Activated CD8-positive, alpha-beta memory T cell treated with anti-CD3 and anti-CD28 coated beads for 1 hour (primary cell): ENCODE measurements at places on chromosomes 4 and X.

- DNase-seq = no peak
Observed at GRCh38 chr4:142380052-142380602, 466.0 kb downstream of the INPP4B start.

- no peak for DNase-seq
Observed at GRCh38 chr4:110815950-110816349, 193.1 kb upstream of the PITX2 start.

- no peak for DNase-seq
Observed at GRCh38 chr4:105966051-105966450, 70.8 kb downstream of the NPNT start.

DNA sequence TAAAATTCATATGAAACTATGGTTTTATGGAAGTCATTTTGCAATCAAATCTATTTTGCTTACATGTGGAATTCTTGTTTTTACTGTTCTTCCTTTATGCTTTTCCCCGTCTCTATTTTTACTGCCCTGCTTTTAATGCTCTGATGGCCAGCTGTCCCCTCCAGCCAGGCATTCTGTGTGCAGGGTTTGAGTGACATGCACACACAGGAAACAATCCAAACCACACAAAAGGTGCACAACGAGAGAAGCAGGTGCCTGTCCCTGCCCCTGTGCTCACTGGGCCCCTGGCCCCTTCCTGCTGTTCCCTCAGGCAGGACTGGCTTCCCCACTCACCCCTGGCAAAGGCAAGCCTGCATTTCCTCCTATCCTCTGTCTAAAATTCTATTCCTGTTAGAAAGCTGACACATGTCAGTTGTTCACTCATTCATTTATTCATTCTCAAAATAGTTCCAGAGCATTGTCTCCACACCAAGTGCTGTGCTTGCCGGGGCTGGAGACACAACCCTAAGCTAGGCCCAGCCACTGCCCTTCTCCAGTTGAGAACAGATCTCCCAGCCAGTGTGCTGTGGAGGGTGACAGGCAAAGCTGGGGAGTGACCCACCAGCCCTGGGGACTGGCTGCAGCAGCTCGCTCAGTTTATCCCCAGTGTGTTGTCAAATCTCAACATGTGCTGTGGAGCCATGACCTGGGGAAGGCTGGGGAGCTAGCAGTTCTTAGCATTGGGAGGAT, 346.3 kb downstream of the FBXW7 start:
- DNase-seq = no peak

- DNase-seq = no peak
Observed at GRCh38 chrX:107730991-107731766, 44.4 kb downstream of the TSC22D3 start.

DNA sequence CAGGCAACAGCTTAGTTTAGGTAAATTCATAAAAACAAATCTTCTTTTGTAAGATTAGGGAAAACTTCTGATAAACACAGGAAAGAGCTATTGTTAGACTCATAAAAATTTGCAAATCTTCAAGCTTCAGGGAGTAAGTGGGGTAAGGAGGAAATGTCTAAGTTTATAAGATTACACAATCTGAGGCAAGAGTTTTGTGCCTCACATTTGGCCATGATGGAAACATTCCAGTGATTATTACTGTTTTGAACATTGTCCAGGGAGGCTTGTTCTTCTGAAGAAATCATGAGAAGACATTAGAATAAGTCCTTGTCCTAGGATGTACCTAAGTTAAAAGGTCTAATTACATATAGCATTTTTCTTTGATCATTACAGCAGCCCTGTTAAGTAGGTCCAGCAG, 72.8 kb downstream of the MAOB start:
- no peak for DNase-seq

DNA sequence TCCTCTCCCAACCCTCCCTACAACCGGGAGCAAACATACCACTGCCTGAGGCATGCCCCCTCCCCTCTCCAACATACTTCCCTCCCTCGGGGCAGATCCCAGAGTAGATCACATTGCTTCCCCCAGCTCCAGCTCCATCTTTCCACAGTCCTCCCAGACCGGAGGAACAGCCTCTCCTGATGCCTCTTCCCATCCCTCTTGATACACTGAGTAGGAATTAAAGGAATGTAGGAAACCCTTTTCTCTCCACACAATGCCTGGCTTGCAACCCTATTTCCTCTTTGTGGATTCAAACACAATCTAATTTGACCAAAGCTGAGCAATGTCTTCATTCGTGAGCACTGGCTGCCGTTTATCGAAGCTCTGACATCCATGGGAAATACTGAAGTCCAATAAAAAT, 339.8 kb downstream of the BCOR start:
- no peak for DNase-seq

DNA sequence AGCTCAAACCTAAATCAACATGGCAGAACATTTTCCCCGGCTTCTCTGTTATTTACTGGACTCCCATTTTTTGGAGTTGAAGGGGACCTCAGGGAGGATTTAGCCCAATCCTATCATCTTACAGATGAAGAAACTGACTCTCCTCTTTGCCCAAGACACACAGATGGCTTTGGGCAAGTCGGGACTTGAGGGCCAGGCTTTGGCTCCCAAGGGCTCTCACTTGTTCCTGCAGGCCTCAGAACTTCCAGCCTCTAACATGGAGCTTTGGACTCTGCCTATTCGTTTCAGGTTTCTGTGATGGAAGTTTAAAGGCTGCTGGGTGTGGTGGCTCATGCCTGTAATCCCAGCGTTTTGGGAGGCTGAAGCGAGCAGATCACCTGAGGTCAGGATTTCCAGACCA, 59.5 kb downstream of the RHOH start:
- no peak for DNase-seq

GRCh38 chr4:11894977-11895376, 466.3 kb upstream of the HS3ST1 start:
- DNase-seq = no peak

GRCh38 chr4:40916218-40916555, 166.4 kb downstream of the NSUN7 start:
- no peak for DNase-seq

- DNase-seq = no peak
Observed at GRCh38 chr4:95867919-95868318, 28.0 kb downstream of the PDHA2 start.

GRCh38 chr4:154030746-154031145, 241.9 kb upstream of the SFRP2 start:
- DNase-seq = no peak

DNA sequence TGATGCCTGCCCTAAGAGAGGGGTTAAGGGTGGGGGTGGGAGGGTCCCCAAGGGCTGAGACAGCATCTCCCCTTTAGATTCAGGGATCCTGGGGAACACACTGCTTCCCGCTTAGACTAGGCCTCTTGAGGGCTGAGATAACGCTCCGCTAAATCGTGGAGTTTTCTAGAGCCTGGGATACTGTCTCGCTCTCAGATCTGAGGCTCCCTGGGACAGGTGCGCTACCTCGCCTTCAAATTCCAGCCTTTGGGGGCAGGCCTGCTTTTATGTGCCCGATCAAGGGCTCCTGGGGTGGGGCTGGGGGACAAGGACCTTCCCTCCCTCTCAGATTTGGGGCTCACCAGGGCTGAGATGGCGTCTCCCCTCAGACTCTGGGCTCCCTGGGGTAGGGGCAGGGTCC, 440 bp upstream of the ARHGAP36 start:
- DNase-seq = no peak

DNA sequence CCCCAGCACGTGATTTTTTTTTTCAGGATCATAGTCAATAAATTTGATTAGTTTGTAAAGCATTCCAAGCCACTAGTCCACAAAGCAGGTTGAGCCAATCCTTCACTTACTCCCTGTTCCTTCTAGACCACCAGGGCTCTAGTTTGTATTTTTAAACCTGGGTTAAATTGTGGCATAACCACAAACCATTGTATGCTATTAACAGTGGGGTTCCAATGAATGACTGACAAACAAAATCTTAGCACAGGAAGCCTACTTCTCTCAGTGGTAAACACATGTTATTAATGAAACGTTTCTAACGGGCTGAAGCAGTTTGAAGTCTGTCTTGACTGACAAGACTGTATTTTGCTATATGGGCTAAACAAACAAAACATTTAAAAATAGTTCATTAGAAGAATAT, 48.6 kb upstream of the GYPA start:
- DNase-seq = no peak

GRCh38 chr4:83589279-83589678, 53.4 kb downstream of the GPAT3 start:
- DNase-seq = no peak

DNA sequence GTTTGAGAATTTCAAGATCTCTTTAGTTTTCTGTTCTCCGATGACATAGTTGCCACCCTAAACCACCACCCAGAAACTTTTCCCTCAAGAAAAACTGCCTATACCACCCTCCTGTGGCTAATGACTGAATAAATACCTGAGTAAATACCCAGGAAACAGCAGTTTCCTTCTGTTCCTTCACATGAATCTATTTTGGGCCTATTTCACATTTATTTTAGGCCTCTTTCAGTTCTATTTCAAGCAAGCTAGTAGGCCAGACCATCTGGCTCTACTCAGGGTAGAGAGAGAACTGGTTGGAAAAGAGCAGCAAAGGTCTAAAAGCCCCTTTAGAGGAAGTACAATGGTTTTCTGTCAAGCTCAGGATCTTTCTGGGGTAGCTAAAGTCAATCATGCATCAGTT, 23.4 kb downstream of the ARHGEF9 start:
- DNase-seq = no peak

- DNase-seq = no peak
Observed at GRCh38 chr4:168759959-168760527, 250.0 kb downstream of the CBR4 start.

DNA sequence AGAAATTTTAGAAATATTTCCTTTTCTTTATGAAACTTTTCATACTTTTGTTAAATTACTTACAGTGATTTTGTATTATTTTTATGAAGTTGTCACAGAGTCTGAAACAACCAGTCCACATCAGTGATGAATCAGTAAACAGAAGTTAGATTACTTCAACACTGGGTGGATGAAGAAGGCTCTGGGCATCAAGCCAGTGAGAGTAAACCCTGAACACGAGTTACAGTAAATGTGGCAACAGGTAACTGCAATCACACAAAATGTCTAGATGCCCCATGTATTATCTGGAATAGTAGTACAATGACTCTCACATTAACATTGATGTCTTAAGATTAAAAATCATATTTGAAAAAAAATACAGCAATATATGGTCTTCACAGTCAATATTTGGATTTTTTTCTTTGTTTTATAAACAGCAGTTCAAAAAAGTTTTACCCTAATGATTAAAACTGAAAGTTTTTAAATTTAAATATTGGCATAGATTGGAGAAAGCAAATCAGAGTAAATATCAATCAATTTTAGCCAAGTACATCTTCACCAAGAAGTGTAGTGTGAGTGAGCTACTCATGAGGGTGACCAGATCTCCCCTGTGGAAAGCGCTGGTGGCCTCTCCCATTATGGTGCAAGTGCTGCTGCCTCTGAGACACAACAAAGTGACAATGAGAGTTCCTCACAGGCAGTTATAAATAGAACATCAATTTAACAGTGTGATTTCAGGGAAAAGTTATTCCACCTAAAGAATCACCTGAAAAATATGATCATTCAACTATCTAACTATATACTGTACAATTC, 63.2 kb upstream of the UGT2B7 start:
- no peak for DNase-seq

DNA sequence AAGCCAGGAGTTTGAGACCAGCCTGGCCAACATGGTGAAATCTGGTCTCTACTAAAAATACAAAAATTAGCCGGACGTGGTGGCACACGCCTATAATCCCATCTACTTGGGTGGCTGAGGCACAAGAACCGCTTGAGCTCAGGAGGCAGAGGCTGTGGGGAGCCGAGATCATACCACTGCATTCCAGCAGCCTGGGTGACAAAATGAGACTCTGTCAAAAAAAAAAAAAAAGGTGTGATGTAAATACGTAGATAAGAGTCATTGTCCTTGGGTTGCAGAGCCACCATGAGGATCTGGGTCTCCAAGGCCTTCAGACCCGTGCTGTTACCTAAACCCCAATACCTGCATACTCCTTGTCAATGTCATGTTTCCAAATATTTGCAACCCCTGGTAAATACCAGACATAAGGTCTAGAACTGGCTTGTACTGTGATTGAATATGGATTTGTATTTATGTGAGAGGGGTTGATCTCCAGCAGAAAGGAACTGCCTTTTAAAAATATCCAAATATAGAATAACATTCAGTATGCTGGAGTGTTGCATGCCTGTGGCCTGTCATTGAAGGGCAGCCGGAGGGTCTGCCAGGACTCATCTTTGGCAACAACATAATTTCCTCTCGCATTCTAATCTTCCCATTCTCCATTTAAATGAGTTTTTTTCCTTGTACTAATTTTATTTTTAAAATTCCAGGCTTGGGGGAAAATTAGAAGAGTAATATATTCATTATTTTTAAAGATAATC, 40.4 kb downstream of the ATXN3L start:
- DNase-seq = no peak

DNA sequence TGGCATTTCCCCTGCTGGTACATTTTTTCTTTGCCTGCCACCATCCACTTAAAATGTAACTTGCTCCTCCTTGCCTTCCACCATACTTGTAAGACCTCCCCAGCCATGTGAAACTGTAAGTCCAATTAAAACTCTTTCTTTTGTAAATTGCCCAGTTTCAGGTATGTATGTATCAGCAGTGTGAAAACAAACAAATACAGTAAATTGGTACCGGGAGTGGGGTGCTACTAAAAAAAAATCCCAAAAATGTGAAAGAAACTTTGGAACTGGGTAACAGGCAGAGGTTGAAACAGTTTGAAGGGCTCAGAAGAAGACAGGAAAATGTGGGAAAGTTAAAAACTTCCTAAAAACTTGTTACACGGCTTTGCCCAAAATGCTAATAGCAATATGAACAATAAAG, 16.3 kb downstream of the ARHGEF9 start:
- no peak for DNase-seq

DNA sequence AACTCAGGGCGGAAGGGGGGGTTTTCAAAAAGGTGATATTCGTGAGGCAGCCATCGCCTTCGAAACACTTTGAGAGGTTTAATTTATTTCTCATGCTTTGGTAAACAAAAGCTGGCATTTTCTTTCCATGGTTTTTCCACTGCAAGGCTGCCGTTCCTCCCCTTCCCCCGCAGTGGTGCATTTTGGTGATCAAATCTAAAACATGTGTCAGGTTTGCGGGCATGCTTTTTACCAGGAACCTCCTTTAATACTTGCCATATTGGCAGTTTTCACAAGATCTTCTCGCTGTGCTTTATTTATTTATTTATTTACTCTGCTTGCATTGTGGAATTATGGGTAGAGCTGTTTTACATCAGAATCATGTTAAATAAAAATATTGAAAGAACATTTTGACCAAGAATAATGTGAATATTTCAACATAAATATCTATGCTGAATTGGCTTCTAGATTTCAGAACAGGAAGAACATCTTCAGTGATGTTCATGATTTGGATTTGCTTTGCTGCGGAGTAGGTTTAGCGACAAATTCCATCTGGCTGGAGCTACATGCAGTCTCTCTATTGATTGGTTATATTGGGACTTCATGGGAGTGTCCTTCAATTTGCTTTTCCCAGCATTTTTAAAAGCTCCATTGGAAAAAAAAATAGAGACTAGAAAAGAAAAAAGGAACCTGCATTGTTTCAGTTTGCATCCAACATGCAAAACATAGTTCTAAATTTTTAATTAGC, 54.4 kb downstream of the STOX2 start:
- no peak for DNase-seq
